ENCODE measurements at places on chromosomes 6 and 20.

GRCh38 chr20:21301940-21302663 is 1.0 kb upstream of the XRN2 start:
- no peak for DNase-seq

- DNase-seq = no peak
These were observed 4.8 kb downstream of the COL9A1 start for GRCh38 chr6:70298068-70298467.

- DNase-seq = no peak
These were observed 80.3 kb downstream of the TBC1D7 start for GRCh38 chr6:13248053-13248452.

DNA sequence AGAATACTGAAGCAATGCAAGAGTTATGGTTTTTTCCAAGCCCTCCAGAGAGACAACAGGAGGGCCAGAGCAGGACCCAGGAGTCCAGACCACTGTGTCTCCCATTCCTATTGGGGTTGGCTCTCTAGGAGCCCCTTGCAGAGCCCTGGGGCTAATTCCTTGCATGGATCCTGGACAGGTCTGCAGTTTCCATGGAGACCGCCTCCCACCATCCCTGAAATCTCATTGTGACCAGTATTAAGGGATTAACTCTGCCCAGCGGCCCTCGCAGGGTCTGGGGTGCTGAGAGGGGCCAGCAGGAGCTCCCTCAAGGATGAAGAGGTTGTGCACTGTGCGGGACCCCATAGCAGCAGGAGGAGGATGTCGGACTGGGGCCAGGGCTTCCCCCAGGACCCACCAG is 34.8 kb downstream of the HNF4A start:
- DNase-seq = no peak

GRCh38 chr6:69232911-69233448 is 563.8 kb downstream of the LMBRD1 start:
- DNase-seq = no peak

DNA sequence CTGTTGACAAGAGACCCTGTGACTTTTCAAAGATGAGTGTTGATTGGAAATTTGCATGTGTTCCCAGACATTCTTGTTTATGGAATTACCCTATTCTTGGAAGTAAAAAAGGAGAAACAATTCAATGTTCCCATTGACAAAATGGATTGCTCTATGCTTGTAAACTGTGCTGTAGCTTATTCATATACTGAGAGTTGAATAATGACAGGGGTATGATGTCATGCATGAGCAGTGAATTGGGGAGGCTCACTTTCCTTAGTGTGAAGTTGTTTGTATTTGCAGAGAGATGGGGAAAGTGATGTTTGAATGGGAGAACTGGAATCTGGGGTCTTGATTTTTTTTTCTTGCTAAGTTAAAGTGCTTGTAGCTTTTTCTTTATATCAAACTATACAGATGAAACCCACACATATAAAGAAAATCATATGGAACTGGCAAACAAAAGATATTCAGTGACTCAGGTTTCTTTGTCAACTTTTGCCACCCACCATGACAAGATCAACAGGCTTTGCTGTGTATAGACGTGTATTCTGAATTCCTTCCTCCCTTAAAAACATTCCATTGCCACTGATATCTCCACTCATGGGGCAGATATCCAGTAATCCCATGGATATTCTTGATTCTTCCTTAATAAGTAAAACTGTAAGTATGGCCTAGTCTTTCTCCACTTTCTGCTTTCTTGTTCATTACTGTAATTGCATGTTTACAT is 97.8 kb upstream of the JAG1 start:
- DNase-seq = no peak

DNA sequence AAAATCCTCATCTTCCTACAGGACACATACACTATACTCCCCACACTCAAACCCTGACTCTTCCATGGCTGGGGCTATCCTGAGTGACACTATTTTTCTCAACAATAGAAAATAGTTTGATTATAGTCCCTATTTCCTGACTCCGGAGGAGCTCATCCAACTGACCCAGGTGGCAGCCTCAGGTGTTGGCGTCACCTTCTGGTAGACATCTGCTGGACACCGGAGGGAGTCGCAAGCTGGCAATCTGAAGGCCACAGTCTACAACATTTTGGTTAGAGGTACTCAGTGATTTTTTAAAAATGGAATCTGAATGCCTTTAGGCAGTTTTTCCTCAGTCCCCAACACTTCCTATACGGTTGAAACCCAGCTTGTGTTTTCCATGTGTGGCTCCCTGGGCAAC is 32.2 kb upstream of the OCSTAMP start:
- no peak for DNase-seq

GRCh38 chr20:57075181-57075580 is 191.3 kb downstream of the BMP7 start:
- no peak for DNase-seq

- DNase-seq = no peak
These were observed 129.6 kb downstream of the CEBPB start for GRCh38 chr20:50320005-50320900.
